ENCODE measurements at places on chromosomes 3 and 15.

DNA sequence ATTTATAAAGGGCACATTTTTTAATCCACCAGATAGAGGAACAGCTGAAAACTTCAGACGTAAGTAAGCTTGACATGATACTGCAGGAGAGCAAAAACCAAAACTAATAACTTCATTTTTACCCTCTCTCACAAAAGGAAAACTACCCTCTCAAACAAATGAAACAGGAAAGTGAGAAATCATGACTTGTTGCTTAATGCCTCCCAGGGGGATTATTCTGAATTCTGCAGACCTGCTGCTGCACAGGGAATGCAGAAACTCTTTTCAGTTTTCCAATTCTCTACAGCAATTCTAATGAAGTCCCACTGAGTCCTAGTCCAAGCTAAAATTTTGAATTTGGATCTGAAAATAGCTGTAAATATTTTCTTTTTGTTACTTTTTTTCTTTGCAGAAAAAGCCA lies 637.1 kb upstream of the CCDC54 start:
- DNase-seq, result no peak

DNA sequence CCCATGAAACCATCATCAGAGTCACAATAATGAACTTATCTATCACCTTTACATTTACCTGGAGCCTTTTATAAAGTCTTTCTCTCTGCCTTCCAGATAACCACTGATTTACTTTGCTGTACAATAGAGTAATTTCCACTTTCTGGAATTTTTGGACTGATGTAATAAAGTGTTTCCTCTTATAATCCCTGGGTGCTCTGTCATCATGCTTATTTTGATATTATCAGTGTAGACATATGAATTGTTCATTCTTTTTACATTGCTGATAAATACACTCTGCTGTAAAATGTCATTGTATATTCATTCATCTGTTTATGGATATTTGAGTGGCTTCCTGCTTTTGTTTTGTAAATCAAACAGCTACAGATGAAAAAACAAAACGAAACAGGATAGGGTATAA lies 27.0 kb upstream of the IREB2 start:
- DNase-seq, result no peak

GRCh38 chr15:81323559-81323943 lies 390 bp downstream of the STARD5 start:
- DNase-seq, result no peak

- DNase-seq, result no peak
Observed at GRCh38 chr3:125647318-125648014, 52.2 kb upstream of the OSBPL11 start.

DNA sequence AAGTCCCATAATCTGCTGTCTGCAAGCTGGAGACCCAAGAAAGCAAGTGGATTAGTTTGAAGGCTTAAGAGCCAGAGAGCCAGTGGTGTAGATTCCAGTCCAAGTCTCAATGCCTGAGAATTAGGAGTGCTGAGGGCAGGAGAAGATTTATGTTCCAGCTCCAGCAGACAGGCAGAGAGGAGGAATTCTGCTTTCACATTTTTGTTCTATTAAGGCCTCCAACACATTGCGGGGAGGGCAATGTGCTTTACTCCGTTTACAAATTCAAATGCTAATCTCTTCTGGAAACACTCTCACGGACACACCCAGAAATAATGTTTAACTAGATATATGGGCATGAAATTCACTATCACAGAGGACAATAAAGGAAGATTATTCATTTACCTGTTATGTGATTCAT lies 54.0 kb downstream of the DPH6 start:
- no peak for DNase-seq

GRCh38 chr3:189900578-189900977 lies 220.1 kb downstream of the P3H2 start:
- no peak for DNase-seq

DNA sequence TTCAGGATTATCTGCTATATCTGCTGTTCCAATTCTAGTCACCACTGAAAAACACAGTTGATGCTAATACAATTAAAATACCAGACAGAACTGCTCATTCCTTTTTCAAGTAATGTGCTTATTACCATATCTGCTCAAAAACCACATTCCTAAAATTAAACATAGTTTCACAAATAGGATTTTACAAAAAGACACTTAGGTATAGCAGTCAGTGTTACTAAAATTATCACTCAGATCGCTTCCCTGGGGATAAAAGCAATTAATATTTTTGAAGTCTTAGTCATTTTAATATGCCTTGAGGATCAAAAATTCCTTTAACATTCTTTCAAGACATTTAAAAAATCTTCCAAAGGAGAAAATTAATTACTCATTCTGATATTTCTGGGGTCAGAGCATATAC lies 71.5 kb downstream of the RAD18 start:
- no peak for DNase-seq

DNA sequence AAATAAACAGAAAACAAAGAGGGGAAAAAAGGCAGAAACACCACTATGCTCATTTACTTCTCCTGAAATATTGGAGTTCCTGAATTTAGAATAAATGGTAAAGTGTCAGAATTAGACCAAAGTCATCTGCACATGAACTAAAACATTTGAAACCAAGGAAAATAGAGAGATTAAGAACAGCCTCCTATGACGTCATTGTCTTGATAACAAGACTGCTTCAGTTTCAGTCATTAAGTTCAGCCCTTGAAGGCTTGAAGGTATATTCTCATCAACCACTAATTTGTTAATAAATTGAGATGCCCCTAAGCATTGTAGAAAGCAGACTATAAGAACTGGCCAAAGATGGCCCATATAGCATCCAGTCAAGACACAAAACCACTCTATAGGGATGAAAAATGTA lies 2.5 kb downstream of the SUMF1 start:
- DNase-seq, result no peak

- DNase-seq, result no peak
Observed at GRCh38 chr3:134464064-134464688, 21.6 kb downstream of the ANAPC13 start.

DNA sequence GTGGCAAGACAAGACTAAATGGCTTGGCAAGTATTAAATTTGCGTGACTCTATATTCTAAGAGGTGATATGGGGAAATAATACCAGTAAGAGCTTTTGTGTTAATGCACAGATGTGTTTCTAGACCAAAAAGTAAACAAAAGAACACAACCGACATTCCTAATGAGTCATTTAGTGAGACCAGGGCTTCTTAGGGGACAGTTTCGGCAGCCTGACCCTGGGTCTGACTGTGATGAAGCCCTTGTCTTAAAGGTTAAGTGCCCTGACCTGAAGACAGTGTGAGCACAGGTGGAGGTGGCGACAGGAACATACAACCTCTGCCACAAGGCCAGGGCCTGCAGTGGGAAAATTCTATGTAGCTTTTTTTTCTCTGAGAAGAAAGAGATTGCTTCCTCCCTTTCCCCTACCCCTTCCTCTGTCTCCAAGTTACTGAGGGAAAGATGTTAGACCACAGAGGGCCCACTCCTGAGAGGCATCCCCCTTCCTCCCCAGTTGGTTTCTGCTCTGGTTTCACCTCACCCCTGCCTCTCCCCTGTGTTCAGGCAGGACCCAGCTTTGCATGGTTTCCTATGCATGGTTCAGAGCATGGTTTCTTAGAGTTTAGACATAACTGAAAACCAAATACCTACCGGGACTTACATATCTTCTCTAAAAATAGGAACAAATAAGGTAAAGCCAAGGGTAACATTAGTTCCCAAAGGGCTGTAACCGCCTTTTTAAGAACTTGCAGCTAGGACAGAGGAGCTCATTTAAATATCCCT lies 24.8 kb upstream of the CMTM7 start:
- no peak for DNase-seq

- DNase-seq, result no peak
Observed at GRCh38 chr3:36710606-36711005, 53.7 kb downstream of the DCLK3 start.

DNA sequence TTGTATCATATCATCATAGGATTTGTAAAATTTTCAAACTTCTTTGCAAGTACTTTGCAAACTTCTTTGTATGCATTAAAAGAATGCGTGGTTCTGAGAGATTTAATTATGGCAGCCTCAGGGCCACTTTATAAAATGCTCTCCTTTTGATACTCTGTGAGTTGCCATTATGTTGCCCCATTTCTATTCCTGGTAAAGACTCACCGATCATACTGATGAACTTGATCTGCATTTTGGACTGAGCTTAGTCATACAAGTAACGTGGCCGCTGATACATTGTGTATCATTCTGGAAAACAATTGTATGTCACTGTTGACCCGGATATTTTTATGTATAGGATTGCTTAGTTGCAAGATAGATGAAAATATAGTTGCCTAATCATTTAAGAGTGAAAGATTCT lies 38.8 kb downstream of the AKAP13 start:
- no peak for DNase-seq

DNA sequence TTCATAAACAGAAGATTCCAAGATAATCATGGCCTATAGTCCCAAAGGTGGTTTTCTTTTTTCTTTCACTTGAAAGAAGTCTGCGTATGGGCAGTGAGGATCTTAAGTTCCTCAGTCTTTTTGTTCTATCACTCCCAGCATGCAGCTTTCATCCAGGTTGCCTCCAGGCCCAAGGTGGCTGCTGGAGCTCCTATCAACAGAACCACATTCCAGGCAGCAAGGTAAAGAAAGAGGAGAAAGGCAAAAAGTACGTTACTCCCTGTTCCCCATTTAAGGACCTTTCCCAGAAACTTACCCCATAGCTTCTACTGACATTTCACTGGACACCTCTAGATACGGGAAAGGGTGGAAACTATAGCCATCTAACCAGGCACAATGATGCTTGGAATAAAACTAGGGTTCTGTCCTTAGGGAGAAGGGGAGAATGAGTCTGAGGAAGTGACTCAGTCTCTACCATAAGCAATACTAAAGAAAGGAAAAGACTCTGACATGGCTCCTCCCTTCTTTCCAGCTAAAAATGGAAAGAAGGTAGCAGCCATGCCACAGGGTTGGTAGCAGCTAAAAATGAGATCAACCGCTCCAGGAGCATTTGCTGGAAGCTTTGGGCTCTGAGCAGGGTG lies 313.9 kb upstream of the NR2E3 start:
- no peak for DNase-seq

- no peak for DNase-seq
Observed at GRCh38 chr3:19455546-19455945, 307.2 kb downstream of the KCNH8 start.

GRCh38 chr3:61848885-61849284 lies 287.5 kb downstream of the PTPRG start:
- no peak for DNase-seq

GRCh38 chr3:122271246-122271898 lies 53.7 kb upstream of the CSTA start:
- no peak for DNase-seq

DNA sequence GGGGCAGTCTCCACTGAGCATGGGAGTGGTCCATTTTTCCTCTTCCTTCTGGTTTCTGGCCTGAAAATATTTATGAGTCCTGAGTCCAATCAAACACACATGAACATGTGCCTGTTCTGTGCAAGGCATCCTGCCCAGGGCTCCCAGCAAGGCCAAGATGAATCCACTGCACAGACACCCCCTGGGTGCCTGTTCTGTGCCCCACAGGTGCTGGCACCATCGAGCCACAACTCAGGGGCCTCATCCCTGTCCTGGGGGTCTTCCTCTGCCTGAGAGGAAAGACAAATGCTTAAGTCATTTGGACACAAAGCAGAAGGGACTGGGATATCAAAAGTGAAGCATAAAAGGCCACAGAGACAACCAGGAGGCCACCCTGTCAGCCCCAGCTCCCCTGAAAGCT lies 87.4 kb upstream of the IQSEC1 start:
- DNase-seq, result no peak

DNA sequence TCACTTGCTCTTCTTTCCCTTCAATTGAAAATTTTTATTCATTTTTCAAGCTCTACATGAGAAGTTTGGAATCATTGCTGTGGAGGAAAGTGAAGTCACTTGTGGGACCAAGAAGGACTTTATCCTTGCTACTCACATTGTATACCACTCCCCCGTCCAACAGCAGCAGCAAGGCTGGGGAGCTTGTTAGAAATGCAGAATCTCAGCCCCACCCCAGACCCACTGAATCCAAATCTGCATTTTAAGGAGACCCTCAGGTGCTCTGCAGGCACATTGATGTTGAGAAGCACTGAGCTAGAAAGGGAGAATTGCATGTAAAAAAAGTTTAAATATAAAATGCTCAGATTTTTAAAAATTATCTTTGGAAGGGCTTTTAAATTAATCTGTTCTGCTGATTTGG lies 202.3 kb upstream of the MRPL3 start:
- DNase-seq, result no peak

GRCh38 chr3:184229394-184230080 lies at the start of gene VWA5B2:
Gene VWA5B2 (plus strand): TSS chr3:184229585. CDS start chr3:184230529, 944 bp downstream.
- DNase-seq, result peak; percentile 64

GRCh38 chr3:138317687-138318086 lies 12.0 kb downstream of the NME9 start:
- DNase-seq, result no peak

- no peak for DNase-seq
Observed at GRCh38 chr3:141328286-141329166, 39.8 kb upstream of the ZBTB38 start.

- DNase-seq, result no peak
Observed at GRCh38 chr15:64753480-64754185, 21.8 kb downstream of the RBPMS2 start.

DNA sequence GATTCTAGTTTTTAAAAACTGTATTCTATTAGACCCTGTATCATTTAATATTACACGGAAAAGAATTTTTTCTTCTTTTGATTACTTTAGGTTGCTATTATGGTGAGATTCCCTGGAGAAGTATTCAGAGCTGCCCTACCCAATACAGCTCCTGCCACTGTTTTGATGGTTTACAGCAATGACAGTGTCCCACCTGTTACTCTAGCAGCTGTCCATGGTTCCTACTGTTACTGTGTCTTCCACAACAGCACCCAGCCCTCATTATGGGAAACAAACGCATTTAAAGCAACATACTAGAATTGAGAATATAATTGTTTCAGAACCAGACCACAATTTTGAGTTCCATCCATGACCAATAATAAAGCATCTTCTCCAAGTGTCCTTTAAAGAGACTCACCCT lies 450.7 kb downstream of the SHQ1 start:
- no peak for DNase-seq

DNA sequence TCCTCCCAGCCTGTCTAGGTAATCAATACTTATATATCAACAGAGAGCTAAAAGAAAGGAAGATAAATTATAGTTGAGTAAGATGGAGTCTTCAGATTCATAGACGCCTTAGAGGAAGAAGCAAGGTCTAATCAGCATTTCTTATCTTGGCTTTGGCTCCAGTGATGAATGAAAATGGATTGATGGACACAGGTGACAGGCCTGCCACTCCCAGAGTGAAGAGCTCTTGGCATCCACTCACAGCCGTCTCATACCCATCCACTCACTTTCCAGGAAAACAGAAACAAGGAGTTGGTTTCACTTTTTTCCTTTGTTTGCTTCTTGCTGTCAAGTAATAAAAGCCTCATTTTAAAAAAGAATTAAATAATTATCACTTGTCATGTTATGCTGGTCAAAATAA lies 168.2 kb downstream of the MFSD1 start:
- DNase-seq, result no peak

GRCh38 chr3:186152361-186152798 lies 43.5 kb upstream of the ETV5 start:
- no peak for DNase-seq

All from activated T-helper 1 cell treated with anti-CD3 and anti-CD28 coated beads, Interleukin-2, amount 50 U/mL, for 16 hours (primary cell).